ENCODE measurements at places on chromosomes 12 and 14. TPM values are rescaled to one million over a fixed set of nuclear protein-coding genes. Genes with fewer than 3 reads are reported as not detected.
A peak's percentile ranks its signal among the peaks of the same experiment; 100 is the strongest.

CLEC4C gene
- not detected for total RNA-seq

DNA sequence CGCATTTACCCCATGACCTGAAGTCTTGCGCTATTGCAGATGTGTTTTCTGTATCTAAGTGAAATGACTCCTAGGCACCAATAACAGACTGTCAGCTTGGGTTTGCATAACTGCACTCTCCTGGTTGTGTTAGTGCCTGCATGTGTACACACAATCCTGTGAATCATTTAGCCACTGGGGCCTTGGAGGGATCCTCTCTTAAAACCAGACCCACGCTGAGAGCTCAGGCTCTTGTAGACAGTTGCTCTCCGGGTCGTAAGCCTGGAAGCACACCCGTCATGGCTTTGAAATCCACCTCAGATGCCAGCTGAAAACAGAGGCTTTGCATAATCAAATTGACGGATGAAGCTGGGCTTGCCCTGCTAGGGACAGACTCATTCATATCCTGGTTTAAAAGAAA, 79.2 kb upstream of the RBM19 start:
- no peak for DNase-seq

AGAP2 gene
- total RNA-seq, result 4.0 TPM

DNA sequence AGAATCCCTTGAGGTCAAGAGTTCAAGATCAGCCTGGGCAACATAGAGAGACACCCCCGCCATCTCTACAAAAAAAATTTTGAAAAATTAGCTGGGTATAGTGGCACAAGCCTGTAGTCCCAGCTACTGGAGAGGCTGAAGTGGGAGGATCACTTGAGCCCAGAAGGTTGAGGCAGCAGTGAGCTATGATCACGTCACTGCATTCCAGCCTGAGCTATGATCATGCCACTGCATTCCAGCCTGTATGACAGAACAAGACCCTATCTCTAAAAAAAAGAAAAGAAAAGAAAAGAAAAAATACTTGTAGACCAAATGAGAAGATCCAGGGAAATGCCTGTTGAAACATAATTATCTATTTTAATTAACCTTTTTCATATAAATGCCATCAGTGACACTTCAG, 93.8 kb upstream of the MDM1 start:
- no peak for DNase-seq

DNA sequence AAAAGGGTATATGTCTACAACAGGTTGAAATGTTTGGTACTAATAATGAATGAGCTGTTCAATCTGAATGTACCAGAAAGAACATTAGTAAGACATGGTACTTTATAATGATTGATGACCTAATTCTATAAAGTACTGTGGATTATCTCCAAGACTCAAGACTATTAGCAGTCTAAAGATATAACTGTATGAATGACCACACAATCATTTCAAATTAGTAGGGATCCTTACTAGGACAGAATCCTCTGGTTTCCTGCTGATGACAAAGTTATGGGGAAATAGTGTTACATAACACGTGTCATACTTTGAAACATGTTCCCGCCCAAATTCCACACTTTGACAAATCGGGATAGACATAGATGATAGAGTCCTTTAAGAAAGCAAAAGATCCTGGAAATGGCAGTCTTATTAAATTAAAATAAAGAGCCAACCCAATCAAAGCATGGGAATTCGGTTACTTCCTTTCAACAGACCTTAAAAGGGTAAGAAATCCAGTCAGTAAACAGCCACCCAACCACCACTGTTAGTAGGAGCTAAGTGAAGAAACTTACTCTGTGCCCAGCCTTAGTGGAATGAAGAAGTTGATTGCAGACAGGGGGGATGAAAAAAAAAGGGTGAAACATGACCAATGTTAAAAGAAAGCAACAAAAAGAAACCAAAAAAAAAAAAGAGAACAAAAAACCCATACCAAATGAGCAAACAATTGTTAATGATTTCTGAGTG, 2.8 kb downstream of the VPS29 start:
- DNase-seq, result no peak

- no peak for DNase-seq
These were observed 344.5 kb downstream of the TMTC2 start for GRCh38 chr12:83031196-83031595.

DDX51 gene
- total RNA-seq, result 17.7 TPM

NEUROD4 gene
- not detected for total RNA-seq

DNA sequence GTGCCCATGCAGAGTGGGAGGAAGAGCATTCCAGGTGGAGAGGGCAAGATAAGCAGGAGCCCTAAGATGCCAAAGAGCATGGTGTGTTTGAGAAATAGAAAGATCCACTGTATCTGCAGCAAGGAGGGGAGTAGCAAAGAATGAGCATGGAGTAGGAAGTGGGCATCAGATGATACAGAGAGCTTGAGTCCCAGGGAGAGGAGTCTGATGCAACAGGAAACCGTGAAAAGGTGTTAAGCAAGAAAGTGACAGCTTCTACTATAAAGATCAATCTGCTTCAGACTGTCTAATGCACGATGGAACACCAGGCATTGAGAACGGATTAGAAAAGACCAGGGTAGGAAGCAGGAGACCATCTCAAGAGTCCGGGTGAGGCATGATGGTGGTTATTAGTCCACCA, 12.3 kb upstream of the GPRC5D start:
- DNase-seq, result no peak

IRAK3 gene
- total RNA-seq, result 19.3 TPM

RASSF8 gene
- 132 TPM for total RNA-seq

IL22 gene
- total RNA-seq, result not detected

DNA sequence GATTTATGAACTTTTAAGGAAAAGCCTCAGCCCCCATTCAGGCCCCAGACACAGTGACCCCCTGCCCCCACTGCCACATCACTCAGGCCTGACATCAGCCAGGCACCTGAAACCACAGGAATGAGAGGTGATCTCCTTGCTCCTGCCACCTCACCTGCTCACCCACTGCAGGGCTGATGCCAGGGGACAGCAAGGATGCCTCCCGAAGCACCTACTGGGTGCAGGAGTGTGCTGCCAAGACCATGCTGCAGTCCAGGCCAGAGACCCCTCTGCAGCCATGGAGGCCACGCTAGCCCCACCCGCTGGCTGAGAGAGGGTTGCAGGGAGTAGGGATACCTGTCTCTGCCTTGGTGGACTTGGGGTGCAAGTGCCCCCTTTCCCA, 18.6 kb upstream of the KRT7 start:
- no peak for DNase-seq

HSPB8 gene
- 12.5 TPM for total RNA-seq

DNA sequence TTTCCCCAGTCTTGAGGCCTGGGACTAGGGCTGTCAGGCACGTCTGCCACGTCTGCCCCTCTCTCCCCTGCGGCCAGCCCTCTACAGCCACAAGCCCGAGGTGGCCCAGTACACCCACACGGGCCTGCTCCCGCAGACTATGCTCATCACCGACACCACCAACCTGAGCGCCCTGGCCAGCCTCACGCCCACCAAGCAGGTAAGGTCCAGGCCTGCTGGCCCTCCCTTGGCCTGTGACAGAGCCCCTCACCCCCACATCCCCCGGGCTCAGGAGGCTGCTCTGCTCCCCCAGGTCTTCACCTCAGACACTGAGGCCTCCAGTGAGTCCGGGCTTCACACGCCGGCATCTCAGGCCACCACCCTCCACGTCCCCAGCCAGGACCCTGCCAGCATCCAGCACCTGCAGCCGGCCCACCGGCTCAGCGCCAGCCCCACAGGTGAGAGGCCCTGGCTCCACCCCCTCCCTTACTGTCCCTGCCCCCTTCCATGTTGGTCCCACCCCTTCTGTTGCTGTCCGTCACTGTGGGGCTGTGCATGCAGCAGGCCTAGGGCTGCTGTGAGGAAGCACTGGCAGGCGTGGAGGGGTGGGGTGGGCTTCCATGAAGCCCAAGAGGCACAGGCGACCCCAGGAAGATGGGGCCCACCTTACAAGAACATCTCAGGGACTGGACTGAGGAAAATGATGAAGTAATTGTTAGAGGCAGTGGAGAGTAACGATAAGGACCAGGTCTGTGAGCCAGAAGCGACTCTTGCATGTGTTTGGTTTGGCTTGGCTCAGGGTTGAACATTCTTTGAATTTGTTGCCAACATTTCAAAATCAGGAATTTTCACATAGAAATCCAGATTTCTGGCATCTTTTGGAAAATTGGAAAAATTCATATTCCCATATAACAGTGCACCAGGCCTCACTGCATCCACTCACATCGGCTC, 16.8 kb downstream of the C12orf43 start:
- DNase-seq, result no peak

DNA sequence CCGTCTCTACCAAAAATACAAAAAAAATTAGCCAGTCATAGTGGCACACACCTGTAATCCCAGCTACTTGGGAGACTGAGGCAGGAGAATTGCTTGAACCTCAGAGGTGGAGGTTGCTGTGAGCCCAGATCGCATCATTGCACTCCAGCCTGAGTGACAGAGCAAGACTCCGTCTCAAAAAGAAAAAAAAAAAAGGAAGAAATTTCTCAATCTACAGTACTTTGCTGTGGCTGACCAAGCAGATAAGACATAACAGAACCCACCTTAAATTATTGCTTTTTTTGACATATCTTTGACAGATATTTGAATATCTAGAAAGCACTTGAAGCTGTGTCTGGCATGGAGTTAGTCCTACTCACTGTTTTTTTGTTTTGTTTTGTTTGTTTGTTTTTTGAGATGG, 34.9 kb upstream of the HNF1A start:
- no peak for DNase-seq

- no peak for DNase-seq
These were observed 21.2 kb upstream of the NINJ2 start for GRCh38 chr12:684416-684815.

M6PR gene
- 101 TPM for total RNA-seq

DNA sequence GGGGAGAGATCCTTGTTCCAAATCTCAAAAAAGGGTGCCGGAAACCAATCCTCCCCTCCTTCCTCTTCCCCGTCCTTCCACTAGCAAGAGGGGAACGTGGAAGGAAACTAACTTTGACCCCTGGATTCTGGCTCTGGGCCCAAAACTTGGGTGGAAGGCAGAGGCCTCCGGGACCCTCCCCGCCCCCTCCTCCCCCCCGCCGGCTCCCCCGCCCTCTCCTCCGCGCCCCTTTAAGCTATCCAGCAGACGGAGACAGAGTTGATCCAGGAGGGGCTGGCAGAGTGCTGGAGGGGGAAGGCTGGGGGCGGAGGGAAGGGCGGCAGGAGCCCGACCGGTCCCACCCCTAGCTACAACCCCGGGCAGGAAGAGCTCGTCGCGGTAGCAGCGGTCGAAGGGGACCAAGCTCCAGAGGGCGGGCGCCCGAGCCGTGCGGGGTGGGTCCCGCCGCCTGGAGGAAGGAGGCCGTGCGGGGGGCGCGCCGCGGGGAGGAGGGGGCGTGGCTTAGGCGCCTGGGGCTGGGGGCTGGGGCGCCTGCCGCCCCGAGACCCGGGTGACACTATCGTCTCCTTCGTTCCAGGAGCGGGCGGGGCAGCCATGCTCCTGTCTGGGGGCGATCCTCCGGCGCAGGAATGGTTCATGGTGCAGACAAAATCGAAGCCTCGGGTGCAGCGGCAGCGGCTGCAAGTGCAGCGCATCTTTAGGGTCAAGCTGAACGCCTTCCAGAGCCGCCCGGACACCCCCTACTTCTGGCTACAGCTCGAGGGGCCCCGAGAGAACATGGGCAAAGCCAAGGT, at the start of gene NYNRIN:
Gene NYNRIN (plus strand): TSS at position 351 of the 794 bp plus-strand sequence. CDS start 244 bp downstream, at position 595.
- DNase-seq, result peak; percentile 78

- DNase-seq, result no peak
These were observed 537.6 kb upstream of the TMEM132C start for GRCh38 chr12:127729381-127729780.

GRCh38 chr12:109134186-109134917, 18.0 kb downstream of the ACACB start:
- DNase-seq, result peak; percentile 61

KRT5 gene
- 2.6 TPM for total RNA-seq

SMCO2 gene
- total RNA-seq, result 0.40 TPM

- no peak for DNase-seq
These were observed 77.5 kb upstream of the KRAS start for GRCh38 chr12:25328072-25328712.

PTPRO gene
- total RNA-seq, result 3.7 TPM

DNA sequence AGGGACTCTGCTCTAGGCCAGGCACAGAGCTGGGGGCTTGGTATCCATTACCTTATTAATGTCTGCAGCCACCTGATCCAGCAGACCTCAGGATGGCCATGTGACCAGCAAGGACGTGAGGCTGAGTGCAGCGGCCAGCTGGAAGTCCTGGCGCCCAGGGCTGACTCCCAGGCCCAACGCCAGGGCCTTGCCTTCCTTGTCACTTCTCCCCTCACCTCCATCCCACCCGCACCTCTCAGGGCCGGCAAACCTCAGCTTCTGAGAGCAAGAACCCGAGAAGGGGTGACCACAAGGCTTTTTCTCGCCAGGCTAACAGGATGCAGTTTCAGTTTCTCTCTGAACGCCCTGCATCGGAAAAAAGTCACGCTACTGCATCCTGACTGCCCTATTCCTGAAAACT, 15.4 kb downstream of the RAB35 start:
- no peak for DNase-seq

DNA sequence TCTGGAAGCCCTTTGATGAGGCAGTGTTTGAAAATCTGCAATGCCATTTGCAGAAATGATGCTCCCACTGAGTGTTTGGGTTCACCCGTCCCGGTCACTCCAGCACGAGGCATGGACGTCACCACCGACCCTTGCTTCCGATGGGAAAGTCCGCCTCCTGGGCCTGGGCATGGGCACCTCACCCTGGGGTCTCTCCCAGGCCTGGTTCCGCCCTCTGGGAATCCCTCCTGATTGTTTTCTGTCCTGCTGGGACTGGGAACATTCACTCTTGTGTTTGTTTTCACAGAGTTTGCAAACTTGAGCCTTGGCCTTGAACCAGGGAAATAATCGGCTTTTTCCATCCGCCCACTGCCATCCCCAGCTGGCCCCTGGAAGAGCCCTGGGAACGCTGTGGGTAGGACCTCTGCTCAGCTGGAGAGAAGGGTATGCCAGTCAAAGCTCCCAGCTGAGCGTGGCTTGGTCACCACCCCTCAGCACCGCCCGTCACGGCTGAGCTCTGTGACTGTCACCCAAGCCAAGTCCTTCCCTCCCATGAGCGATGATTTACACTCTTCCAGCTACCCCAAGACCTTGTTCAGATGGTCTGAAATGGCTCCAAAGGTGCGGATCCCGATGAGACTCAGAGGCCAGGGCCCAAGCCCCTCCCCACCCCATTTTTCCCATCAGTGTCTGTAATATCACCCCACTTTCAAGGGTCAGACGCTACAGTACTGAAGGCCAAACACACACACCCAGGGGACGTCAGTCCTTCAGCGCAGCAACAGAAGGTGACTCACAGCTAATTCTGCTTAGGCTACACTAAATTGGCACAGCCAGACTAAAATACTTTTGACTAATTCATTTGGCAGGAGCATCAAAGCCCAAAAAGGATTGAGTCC, 34.1 kb upstream of the FZD10 start:
- peak; percentile 68 for DNase-seq

DNA sequence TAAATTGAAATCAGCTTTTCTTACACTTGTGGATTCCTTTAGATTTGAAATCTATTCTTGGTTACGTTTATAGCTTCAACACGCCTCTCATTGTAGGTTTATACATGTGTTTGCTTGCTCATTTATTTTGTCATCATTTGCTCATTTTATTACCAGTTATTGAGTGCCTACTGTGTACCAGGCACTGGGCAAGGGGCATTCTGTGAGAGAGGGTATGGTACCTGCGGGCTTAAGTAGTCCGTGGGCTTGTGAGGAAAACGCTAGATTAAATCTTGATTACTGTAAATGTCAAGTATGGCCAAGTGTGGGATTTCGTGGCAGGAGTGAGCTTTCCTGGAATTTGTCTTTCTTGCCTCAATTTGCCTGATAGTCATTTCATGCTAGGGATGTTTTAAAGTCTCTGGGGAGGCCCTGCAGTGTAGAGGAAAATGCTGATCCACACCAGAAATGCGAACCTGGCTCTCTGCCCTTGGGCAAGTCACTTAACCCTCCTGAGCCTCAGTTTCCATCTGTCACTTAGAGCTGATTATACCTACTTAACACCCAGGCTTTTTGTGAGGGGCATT, 92.7 kb downstream of the CACNA1C start:
- no peak for DNase-seq
